ENCODE measurements at places on chromosomes 16 and 17. TPM values are rescaled to one million over a fixed set of nuclear protein-coding genes. Genes with fewer than 3 reads are reported as not detected.

DNA sequence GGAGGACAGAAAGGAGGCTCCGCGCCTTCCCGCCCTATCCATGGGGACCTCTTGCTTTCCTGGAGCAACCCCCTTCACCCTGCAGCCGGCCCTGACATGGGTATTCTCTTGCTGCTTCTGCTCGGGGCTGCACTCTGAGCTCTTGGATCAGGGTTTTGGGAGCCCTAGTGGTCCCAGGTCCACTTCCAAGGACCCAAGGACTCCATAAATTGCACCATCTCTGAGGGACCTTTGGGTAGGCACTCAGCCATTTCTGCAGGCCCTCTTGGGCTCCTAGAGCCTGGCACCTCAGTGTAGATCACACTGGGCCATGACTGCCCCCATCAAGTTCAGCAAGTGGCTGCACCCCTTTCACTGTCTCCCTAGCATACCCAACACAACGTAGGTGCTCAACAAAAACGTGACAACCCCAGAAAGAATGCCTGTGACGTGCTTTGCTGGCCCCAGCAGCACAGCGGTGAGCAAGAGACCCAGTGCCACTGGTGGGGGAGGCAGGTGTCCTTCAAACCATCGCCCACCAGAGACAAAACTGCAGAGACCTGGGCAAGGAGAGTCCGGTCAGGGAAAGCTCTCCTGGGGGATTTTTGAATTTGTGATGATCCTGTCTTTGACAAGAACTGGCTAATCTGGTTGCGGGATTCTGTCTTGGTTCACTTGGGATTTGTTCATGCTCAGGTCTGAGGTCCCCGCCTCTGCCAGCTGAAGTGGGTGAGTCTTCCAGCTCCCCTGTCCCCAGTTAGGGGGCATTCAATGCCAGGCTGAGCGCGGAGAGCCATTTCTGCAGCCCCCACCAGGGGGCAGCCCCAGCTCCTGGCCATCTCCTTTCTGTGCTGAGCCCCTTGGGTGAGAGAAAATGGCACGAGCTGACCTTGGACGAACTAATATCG is 2.5 kb upstream of the RAB11FIP4 start:
- DNase-seq, result no peak

DNA sequence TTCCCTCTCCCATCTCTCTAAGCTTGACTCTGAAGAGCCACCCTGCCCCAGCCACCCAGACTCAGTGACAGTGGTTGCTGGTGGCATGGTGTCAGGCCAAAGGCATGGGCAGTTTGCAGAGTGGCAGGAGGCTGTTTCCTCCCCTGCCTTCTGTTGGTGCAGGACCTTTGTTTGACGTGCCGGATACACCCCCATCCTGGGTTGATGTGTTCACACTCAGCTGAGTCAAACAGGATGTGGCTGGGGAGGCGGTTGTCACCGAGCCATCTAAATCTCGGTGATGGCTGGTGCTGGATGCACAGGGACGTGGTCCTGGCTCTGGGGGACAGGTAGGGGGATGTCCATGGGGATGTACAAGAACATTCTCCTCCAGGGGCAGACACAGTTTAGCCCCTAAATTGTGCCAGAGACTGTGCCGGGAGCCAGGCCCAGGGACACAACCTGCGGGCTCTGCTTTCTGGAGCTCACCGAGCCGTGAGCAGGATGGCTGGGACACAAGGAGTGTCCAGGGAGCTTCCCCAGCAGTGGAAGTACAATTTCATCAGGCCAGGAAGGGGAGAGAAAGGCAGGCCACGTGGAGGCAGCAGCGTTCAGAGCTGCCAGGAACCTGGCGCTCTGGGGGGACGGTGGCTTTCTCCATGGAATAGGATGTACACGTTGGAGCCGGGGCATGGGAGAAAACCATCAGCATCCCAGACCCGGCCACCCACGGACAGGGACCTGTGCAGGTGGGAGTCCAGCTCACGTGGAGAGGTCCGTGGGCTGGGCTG is 264.2 kb downstream of the SEC14L1 start:
- DNase-seq, result peak; percentile 71

- peak; percentile 21 for DNase-seq
Observed at GRCh38 chr17:416293-417206, 63.9 kb upstream of the RPH3AL start.

GRCh38 chr16:81774348-81774747 is 4.7 kb upstream of the PLCG2 start:
- DNase-seq, result no peak

- DNase-seq, result no peak
Observed at GRCh38 chr16:56764835-56765234, 34.9 kb downstream of the NUP93 start.

DNA sequence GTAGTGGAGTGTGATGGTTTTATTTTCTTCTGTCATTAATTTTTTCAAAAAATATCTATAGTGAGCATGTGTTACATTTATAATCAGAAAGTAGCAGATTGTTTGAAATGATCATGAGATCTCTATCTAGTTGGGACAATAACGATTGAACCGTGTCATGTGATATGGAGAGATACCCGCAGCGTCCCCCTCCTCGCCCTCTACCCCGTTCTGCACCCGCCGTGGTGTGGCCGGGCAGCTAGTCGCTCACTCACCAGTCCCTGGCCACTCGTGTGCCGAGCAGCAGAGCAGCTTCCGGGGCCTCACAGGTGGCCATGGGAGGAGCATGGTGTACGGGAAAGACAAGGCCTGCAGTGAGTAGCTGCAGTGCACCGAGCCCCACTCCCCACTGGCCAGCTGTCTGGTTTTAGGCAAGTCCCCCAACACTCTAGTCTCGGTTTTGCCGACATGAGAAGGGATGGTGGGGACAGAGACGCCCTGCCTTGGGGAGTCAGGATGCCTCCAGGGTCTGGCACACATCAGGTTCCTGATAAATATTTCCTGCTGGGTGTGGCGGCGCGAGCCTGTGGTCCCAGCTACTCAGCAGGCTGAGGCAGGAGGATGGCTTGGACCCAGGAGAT is 15.3 kb downstream of the MLYCD start:
- DNase-seq, result no peak

DNA sequence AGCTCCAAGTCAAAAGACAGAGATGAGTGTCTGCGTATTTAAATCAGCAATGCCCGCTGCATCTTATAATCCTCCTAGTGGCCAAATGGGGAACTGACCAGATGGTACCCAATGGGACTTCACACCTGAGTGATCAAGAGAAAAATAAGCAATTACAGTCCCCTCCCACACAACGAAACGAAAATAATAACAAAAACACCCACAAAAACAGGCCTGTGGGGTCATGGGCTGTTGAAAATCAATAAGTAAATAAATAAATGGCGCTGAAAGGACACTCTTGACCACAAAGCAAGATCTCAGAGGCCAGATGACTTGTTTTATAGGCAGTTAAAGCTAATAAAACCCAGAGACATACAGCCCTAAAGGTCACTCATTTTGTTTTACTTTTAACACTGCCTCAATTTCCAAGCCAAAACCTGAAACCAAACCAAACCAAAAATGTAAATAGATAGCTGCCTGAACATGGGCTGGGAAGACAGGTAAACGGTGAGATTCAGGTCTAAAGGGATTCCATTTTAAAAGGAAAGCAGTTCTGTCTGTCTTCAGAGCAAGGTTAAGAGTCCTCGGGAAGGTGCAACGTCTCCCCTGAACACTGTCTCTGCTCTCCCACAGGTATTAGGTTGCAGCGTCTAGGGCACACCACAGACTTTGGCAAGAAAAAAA is 1.3 kb downstream of the ZNF821 start:
- peak; percentile 43 for DNase-seq

DNA sequence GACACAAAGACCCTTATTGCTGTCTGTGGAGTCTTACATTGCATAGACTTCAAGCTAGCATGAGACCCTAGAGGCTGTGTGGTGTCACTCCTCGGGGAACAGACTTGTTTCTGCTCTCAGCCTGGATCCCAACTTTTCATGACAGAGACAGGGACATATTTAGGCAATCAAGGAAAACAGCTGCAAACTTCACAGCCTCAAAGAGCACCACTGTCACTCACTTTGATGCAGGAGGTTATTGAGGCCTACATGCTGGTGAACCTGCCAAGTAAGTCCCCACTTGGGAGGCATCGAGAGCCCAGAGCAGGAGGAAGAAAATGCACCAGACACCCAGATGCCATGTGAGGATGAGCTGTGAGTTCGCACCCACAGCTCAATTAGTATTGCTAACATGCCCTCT is 10.3 kb downstream of the CBLN1 start:
- DNase-seq, result no peak

DNA sequence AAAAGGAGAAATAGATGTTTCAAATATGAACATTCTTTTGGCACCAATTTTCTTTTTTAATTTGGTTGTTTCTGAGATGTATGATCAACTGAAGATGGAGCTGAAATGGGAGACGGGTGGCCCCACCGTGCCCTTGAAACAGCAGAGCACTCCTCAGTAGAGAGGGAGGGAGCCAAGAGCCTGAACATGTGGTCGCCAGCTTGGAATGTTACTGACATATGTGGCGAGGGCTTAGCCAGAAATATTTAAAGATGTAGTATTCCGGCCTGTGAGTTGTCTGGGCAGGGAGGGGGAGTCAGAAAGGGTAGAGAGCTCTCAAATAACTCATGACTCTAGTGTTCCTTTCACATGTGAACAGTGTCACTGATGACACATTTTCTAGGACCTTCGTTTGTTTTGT is 13.3 kb upstream of the MRC2 start:
- no peak for DNase-seq

- DNase-seq, result no peak
Observed at GRCh38 chr17:56298846-56299245, 145.6 kb downstream of the ANKFN1 start.

- no peak for DNase-seq
Observed at GRCh38 chr17:63458478-63458877, 12.4 kb upstream of the CYB561 start.

DNA sequence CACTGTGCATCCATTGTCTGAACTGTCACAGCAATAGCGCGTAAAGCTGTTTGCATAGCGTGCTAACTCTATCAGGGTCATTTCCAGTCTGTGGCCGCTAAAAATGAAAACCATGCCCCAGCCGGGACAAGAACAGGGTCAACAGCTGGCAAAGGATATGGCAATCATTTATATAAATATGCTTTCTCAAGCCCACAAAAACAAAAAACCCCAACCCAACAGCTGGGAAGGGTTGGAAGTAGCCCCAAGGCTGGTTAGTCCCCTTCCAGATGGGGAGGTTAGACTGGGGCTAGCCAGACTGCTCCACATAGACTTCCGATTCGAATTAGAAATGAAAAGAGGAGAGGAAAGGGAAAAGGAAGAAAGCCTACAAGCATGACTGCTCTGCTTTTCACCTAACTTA is 203.3 kb upstream of the TBX2 start:
- no peak for DNase-seq

GRCh38 chr17:49254066-49254465 is 23.5 kb upstream of the PHOSPHO1 start:
- DNase-seq, result no peak

- DNase-seq, result no peak
Observed at GRCh38 chr16:83706394-83706793, 101.4 kb upstream of the HSBP1 start.

DNA sequence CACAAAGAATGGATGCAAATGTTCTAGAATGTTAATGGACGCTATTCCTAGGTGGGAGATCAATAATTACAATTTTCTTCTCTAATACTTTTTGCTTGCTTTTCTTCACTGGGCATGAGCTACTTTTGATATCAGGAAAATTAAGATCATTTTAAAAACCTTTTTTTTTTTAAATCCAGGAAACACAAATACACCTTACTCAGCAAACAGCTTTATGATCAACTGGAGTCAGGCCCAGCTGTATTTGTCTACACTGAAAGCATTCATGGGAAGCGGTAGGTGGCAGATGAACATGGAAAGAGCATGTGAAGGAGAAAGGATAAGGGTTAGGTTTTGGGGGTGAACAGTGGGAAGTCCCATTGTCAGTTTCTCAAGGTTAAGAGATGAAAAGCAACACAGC is 97.8 kb downstream of the WDR59 start:
- DNase-seq, result no peak

DNA sequence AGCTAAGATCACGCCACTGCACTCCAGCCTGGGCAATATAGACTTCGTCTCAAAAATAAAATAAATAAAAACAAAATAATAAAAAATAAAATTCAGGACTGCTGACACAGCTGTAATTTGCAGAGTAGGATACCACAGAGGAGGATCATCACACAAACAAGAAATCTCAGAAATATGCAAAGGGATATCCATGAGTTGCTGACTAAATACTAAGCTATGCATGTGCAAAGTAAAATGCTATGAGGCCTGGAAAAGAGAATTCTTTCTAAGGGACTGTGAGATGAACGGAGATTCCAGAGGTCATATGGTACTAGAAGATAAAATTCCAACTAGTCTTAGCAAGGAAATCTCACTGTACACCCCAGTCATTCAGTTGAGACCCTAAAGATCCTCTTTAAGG is 74.8 kb downstream of the SLC39A11 start:
- no peak for DNase-seq

DNA sequence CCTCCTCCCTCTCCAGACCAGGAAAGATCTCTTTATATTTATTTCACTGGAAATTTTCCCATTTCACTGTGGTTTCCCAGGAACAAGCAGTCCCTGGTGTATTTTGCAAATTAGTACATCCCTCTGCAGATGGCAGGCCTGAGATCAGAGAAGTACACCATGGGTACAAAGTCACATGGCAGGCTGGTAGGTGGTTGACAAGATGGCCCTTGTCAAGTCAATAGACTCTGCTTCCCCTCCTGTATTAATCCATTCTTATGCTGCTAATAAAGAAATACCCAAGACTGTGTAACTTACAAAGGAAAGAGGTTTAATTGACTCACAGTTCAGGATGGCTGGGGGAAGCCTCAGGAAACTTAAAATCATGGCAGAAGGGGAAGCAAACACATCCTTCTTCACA is 51.6 kb upstream of the KSR1 start:
- DNase-seq, result no peak

- DNase-seq, result no peak
Observed at GRCh38 chr17:50130559-50131305, 772 bp upstream of the SAMD14 start.

DNA sequence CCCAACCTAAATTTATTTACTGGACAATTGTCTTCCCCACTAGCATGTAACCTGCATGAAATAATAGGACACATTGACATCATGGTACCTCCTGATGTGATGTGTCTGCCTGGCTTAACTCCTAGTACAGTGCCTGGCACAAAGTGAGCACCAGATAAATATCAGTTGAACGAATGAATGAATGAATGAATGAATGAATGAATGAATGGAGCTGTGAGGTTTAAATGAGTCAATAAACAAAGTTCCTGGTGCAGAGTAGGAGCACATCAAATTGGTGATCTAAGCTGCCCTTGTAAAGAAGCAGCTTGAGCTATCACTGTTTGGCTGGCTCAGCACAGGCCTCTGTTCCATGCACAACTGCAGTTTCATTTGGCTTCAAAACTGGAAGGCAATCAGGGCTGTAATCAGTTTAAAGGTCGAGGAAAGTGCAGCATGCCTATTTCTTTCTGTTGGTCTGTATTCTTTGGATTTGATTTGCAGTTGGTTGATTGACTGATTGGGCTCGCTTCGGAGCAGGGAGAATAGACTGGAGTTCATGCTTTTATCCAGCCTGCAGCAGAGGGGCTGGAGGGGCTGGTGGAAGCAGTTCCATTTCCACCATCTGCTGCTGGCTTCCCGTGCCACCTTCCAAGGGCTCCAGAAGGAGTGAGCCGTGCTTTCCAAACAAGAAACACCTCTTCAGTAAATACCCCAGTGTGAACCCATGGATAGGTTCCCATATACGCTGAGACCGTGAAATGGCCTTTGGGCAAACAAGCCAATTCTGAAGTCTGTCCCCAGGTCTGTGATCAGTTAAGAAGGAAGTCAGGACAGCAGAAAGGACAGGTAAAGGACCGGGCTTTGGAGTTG is 54.6 kb downstream of the GPRC5B start:
- DNase-seq, result no peak

SP6 gene
- 0.21 TPM for total RNA-seq

FOXL1 gene
- total RNA-seq, result not detected

NLE1 gene
- 9.6 TPM for total RNA-seq

TP53TG3F gene
- total RNA-seq, result not detected

CD2BP2 gene
- 44.8 TPM for total RNA-seq

Data from T-helper 17 cell (primary cell).